Right atrium auricular region (tissue), 2 donors: ENCODE measurements at places on chromosomes 13 and 19. TPM values are rescaled to one million over a fixed set of nuclear protein-coding genes. Genes with fewer than 3 reads are reported as not detected.

Gene CD37
- 2.6 TPM for total RNA-seq

Gene KLK6
- not detected for total RNA-seq

- no peak for DNase-seq
These were observed 55.1 kb downstream of the GPR180 start for GRCh38 chr13:94656766-94657165.

- DNase-seq, result no peak
These were observed 2.9 kb downstream of the PLEKHG2 start for GRCh38 chr19:39415111-39416046.

- peak; percentile 43 for DNase-seq
These were observed 1439.4 kb downstream of the UQCRFS1 start for GRCh38 chr19:27773318-27774094.

DNA sequence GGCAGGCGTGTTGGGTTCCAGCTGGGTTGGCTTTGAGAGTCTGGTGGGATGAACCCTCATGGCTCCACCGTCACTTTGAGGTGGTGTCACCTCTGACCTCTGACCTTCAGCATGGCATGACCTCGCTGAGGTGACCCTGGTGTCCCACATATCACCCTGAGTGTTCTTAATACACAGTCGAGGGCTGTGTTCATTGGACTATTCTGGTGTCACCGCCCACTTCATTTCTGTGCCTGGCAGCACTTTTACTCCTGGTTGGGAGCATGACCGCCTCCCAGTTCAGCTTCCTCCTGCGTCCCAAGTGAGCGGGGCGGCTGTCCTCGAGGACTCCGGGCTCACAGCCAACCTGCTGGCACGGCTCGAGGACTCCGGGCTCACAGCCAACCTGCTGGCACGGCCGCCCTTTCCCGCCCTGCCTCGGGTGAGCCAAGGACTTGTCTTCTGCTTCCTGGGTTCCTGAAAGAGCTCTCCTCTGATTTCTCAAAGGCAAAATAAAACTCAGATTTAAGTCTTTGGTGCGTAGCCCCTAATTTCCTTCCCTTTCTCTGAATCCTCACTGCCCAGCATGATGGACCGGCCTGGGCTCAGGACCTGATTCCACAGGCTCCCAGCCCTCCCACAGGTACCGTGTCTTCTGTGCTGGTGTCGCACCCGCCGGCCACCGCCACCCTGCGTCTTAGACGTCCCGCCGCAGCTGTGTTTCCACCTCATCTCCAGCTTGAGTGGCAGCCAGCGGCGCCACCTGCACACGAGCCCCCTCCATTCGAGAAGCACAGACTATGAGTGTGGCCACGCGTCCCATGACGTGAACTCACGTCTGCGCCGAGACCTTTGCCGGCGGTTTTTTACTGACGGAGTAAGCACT lies 10.4 kb downstream of the ATP4B start:
- peak; percentile 87 for DNase-seq

DNA sequence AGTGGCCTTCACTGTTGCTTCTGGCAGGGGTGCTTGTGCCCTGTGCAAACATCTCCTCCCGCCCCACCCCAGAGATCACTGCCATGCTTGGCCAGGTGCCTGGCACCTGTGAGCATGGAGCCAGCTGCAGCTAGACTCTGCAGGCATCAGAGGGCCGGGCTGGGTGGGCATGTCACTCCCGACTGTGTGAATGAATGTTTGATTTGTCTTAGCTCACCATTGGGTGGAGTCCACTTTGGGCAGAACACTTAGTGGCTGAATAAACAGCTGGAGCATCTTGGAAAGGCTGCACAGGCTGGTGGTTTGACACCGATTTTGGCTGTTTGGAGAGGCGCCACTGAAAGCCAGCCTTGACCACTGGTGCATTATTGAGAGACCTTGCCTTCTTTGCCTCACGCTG lies 267.3 kb downstream of the DLEU7 start:
- no peak for DNase-seq

GRCh38 chr19:35293363-35293739 lies 1.4 kb downstream of the MAG start:
- DNase-seq, result no peak
